ENCODE measurements at places on chromosomes 5 and 9.

GRCh38 chr5:62794456-62794855 is 215.8 kb downstream of the LRRC70 start:
- DNase-seq, result no peak

DNA sequence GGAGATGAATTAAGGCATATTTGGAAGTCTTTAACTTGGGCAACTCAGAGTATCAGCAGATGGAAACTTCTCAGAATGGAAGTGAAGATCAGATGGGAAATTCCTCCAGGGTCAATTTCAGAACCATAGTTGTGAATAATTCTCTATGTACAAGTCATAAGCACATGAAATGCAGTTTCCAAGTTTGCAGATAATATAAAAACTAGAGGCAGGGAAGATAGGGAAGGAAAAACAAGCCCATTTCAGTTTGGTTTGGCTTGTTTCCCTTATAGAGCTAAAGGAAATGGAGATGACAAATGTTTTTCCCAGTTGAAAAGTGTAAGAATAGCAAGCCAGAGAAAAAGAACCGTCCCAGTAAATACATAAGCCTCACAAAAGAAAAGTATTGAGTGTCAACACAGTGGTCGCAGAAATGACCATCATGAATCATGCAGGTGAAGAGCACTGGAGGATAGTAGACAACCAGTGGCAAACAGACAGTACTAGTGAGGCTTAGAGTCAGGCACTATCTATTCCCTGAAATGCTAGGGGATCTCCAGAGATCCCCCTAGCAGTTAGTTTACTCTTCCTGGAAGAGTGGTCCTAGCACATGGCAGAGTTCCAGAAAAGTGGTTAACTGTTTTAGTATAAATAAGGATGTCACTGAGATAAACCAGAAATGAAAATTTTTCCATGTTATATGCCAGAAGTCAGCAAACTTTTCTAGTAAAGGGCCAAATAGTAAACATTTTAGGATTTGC is 245.9 kb downstream of the SAXO1 start:
- no peak for DNase-seq

DNA sequence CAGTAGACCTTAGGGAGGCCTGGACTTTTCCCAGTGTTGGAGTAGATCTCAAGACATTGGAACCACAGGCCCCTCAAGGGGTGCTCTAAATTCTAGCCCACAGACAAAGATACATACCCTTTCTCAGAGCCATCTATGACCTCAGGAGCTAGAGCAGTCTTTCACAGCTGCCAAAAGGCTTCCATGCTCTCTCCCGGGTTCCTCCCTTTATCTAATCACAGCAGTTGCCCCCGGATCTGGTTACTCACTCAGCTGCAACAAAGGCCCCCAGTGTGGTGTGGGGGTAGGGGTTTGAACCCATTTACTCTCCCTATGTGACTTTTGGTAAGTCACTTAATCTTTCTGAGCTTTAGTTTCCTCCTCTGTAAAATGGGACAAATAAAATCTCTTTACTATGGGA is 27.0 kb downstream of the POU4F3 start:
- no peak for DNase-seq

DNA sequence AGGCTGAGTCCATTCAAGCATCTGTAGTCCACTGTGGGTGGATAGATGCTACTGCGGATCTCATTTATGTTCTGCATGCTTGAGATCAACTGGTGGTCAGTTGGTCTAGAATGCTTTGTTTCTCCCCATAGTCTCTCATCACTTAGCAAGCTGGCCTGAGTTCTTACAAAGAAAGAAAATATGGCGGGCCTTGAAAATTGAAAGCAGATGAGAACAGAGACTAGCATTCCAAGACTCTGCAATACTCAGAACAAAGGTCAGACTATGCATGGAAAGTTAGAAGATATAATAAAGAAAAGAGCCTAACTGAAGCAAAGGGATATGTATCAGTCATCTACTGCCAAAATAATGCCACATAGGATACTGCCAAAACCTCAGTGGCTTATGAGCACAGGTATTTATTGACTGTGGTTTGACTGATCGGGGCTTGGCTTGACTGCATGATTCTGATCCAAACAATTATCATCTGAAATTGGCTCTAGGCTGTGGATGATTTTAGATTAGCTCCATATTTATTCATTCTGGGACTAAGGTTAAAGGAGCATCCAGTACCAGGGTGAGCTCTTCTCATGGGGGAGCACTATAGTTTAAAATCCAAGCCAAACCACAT is 258.9 kb downstream of the TAF11L14 start:
- no peak for DNase-seq

DNA sequence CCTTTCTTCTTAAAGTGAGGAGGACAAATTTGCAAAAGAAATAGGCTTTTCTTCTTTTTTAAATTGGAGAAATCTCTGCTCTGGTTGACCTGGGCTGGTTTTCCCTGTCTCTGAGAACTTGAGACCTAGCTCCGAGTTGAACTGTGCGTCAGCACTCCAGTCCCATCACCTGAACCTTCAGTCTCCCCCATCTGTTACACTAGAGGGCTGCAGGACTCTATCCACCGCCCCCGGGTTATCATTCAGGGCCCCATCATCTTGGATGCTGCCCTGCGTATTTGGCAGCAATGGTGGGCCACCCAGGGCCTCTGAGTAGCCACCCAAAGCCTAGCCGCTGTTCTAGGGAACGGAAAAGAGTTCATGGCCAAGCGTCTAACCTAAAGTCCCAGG is 2.5 kb downstream of the FOXE1 start:
- DNase-seq, result no peak

DNA sequence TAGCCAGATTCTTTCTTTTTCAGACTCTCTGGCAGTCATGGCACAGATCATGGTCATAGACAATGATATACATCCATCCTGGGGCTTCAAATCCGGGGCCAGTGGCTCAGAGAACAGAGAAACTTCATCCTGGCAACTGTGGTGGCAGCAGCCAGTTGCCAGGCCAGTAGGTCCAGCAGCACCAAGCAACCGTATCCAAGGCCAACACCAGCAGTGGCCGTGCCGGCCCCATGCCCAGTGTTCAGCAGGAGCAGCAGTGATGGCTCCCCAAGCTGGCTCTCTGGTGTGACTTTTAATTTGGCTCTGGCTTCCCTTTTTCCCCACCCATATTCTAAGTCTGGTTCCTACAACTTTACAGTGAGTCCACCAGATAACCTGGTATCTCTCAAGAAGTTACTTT is 300.5 kb downstream of the DEPDC1B start:
- no peak for DNase-seq

DNA sequence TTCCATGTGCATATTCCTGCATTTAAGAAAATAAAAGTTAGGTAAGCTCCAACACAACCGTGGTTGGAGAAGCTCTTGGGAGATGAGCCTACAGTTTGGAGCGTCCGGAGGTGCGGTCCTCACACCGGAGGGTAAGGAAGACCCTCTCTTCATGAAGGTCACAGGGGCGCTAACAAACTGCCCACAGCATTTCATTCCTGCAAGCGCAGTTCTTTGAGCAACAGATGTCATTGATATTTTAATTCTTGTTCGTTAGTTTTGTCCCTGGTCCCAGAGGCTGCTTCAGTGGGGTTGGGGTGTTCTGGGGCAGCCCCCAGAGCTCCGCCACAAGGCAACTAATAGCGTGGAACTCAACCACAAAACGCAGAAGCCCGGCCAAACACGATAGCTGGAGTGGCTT is 376.2 kb downstream of the IRX2 start:
- DNase-seq, result no peak

All from liver (tissue), 10 donors.